ENCODE measurements at places on chromosomes 13 and 19.

- no peak for DNase-seq
Observed at GRCh38 chr13:25281193-25281934, 5.9 kb downstream of the MTMR6 start.

GRCh38 chr19:42512743-42513304 is 15.5 kb downstream of the CEACAM1 start:
- no peak for DNase-seq

DNA sequence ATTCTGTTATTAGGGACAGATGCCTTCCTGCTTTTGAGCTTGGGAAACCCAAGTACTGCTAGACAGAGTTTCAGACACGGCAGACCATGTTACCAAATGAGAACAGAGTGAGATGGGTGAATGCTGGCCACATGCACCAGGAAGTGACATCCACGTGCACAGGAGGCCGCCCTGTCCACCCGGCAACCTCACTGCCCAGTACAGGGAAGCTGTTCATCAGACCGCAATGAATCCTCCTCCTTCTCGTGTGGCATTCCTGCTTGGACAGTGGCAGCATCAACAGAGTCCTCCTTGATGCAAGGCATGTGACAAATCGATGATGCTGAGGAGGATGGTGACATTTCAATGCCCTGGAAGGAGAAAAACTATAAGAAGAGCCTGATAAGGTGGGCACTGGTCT is 191.0 kb upstream of the SOX1 start:
- no peak for DNase-seq

- no peak for DNase-seq
Observed at GRCh38 chr19:30393729-30394480, 21.7 kb downstream of the ZNF536 start.

DNA sequence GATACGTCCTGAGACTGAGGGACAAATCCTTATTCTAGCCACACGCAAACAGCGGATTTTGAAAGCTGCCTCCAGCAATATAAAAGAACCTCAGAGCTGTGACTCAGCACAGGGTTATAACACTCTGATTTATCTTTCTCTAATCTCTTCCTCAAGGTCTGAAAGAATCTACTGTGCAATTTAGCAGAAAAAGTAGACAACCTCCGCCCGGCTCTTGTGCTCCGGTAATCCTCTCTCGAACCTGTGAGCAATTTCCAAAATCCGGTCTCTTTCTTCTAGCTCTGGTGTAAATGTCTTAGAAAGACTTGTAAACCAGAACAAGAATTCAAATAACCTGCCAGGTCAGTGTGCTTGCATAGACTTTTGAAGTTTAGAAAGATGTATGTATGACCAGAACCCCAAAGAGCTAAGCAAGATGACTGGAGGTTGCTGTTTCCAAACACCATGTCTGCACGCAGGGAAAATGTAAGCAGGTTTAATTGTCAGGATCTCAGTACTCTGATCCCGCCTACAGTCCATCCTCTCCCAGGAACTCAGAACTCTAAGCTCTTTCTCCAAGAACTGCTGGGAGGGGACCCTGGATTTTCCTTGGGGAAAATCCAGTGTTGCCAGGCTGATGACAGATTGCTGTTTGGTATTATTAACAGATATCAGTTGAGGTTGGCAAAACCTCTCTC is 338.1 kb downstream of the RFC3 start:
- peak; percentile 61 for DNase-seq

GRCh38 chr13:43983373-43983772 is 103.7 kb downstream of the LACC1 start:
- peak; percentile 3 for DNase-seq

- DNase-seq = no peak
Observed at GRCh38 chr13:109599901-109600657, 186.3 kb downstream of the IRS2 start.

GRCh38 chr19:45591004-45591637 is 6.5 kb upstream of the OPA3 start:
- peak; percentile 71 for DNase-seq

GRCh38 chr19:54696117-54696548 is 28.1 kb upstream of the KIR3DL3 start:
- DNase-seq = no peak

- DNase-seq = no peak
Observed at GRCh38 chr13:89755729-89756492, 1591.6 kb upstream of the MIR17HG start.

GRCh38 chr19:53772943-53773342 is 51.2 kb downstream of the NLRP12 start:
- peak; percentile 35 for DNase-seq

DNA sequence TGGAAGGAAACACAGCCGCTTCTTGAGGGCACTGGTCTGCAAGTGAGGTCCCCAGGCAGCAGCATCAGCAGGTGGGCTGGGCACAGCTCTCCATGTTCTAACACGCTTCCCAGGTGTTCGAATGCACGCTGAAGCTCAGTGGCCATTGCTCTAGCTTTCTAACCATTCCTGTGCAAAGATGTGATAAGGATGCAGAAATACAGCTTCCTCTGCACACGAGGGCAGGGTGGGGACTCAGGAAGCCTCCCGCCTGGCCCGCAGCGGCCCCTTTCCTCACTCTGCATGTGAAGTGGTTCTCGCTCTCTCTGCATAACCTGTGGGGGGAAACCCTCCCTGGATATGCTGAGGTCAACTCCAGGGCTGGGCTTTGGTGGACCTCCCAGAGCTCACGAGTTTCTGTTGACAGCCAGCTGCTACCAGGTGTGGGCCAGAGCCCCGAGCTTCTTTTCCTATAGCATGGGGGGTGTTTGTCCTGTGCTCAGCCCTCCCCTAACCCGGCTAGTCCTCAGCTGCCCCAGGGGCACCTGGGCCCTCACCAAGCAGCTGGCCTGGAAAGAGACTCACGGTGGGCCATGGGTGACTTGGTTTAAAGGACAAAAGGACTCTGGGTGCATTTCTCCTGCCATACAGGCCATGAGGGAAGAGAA is 168.2 kb downstream of the TEX29 start:
- DNase-seq = no peak

DNA sequence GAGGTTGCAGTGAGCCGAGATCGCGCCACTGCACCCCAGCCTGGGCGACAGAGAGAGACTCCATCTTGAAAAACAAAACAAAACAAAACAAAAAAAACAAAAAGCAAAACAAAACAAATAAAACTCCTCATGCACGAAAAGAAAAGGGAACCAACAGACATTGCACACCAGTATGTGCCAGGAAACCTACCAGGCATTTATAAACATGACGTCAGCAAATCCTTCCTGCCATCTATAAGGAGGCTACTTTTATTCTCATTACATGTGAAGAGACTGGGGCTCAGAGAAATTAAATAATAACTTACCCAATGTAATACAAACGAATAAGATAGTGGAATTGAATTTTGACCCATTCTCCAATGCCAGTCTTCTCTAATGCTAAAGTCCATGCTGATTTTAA is 197.2 kb downstream of the NUFIP1 start:
- DNase-seq = no peak

- peak; percentile 90 for DNase-seq
Observed at GRCh38 chr19:41426952-41427646, at the start of gene B3GNT8. Gene B3GNT8 (minus strand): TSS chr19:41427374. CDS start chr19:41426778, 596 bp downstream.

DNA sequence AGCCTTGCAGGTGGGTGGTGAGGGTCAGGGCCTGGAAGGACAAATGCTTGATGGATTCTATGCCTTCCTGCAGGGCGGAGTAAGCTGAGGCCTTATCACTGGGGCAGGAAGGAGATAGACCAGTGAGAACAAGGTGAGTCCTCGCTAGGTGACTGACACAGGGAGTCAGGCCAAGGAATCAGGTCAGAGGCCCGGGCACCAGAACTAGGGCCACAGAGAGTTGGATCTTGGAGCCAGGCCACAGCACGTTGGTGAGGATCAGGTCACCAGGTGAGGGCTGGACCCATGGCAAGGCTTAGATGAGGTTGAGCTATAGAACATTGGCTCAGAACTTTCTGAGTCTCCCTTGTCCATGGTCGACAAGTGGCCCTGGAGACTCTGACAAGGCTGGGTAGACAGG is 328.2 kb downstream of the FOXO1 start:
- DNase-seq = no peak

- DNase-seq = no peak
Observed at GRCh38 chr19:1438933-1439354, 748 bp downstream of the RPS15 start.

DNA sequence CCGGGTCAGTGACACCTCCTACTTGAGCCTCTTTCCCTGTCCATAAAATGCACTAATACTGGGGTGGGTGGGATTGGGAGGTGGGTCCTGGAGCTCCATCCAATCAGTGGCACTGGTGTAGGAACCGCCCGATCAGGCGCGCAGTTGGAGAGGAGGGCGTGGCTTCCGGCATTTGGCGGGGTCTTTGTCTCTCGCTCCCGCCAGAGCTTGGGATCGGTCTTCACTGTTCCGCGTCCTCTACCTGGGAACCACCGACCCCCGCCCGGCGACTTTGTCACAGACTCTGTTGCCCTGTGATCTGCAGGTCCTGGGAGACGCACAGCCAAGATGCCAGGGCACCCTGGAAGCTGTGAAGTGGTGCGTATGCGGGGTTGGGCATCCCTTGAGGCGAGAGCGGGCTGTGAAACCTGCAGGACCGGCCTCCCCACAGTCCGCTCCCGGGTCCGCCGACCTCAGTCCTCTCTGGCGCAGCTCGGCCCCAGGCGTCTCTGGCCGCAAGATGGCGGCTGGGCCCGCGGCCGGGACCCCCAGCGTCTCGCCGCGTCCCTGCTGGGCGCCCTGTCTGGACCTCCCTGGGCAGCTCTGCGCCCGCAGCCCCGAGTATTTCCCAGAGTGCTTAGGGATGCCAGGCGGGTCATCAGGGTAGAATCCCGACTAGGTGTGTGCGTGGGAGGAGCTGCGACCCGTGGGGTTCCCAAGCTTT is 41.6 kb upstream of the ZNF730 start:
- DNase-seq = peak; percentile 81

GRCh38 chr13:50626101-50626547 is 217.4 kb downstream of the DLEU7 start:
- peak; percentile 60 for DNase-seq

DNA sequence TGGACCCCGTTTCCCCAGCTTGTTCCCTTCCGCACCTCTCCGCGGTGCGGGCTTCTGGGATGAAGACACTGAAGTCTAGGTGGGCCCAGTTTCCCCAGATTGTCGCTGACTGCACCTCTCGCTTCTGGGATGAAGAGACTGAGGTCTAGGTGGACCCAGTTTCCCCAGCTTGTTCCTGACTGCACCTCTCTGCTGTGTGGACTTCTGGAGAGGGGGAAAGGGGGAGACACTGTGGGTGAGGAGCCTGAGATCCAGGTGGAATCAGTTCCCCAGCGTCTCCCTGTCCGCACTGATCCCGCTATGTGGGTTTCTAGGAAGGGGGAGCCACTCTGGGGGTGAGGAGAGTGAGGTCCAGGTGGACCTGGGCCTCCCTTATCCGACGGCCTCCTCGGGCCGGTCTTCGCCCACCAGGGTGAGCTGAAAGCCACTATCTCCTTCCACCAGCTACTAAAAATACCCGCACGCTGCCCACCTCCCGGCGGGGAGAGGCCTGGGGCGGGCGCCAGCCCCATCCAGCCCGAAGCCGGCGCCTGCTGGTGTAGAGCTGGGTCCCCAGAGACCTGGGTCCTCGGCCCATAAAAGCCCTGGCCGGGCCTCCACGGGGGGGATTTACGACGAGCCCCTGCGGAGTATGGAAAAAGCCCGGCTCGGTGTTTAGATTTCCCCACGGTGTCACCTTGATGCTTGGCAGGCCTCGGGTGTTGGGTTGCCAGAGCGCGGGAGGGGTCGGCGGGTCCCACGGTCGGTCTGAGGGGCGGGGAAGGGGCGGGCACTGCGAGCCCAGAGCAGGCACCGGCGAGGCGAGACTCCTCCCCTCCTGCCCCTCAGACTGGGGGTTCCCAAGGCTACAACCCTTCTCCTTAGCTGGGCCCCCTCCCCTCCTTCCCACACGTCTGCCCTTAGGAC is 10.6 kb downstream of the FUT6 start:
- DNase-seq = no peak

- no peak for DNase-seq
Observed at GRCh38 chr19:38719761-38720558, 24.3 kb downstream of the CAPN12 start.

DNA sequence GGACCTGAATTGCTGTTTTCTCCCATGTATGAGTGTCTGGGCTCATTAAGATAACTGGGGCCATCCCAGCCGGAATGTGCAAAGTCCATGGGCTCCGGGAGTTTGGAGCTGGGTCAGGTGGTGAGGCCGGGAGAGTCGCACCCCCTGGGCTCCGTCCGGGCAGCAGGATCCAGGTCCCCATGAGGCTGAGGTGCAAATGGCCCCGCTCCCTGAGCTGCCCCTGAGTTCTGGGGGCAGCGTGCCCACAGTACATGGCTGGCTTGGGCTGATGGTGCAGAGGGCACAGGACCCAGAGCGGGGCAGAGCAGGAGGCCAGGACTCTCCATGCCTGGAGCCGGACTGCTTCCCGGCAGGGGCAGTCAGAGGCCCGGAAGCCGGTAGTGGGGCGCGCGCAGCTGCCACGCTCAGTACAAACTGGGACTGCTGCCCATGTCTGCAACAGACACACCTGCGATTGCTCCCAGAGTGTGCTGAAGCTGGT is 136.0 kb downstream of the KDM4B start:
- DNase-seq = no peak

DNA sequence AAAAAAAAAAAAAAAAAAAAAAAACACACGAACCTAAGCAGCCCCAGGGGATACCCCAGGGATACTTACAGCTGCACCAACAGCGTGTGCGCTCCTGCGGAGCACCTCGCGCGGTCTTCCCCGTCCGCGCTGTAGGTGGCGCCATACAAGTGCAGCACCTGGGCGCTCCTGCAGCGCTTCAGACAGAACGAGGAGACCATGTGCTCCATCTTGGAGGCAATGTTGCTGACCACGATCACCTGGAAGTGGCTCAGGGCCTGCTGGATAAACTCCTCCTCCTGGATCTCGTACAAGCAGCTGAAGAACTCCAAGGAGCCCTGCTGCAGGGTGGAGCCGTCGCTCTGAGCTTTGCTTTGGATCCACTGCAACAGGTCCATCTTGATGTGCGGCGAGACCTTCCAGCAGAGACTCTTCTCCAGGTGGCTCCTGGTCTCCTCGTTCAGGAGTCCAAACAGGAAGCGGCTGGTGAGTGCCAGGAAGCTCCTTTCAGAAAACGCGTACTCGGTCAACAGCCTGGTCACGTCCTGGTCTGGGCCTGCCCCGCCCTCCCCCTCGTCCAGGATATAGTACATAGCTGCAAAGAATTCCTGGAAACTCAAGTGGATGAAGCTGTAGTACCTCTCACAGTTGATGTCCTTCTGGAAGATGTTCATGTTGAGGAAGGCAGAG is 14.5 kb downstream of the NLRP12 start:
- no peak for DNase-seq

DNA sequence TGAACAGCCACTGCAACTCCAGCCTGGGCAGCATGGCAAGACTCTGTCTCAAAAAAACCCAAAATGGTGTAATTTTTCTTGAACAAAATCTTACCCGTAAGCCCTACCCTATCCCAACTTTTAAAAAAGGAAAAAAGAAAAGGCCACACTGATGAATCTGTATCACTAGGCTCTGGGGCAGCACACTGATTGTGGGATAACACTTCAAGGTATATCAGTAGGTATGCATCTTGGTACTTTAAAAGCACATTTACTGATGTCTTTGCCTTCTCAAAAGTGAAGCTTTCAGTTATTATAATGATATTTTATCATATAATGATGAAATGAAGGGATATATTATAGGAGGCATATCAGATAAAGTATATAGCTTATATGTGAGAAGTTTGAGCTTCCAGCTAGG is 24.3 kb downstream of the ZNF112 start:
- DNase-seq = no peak

GRCh38 chr13:26680572-26680971 is 80.0 kb downstream of the GPR12 start:
- no peak for DNase-seq

- peak; percentile 22 for DNase-seq
Observed at GRCh38 chr13:108272333-108272732, 2.8 kb downstream of the TNFSF13B start.

- no peak for DNase-seq
Observed at GRCh38 chr19:47022140-47022536, 2.5 kb downstream of the NPAS1 start.
